Kidney glomerular epithelial cell (primary cell): ENCODE measurements at places on chromosomes 4 and X.

DNA sequence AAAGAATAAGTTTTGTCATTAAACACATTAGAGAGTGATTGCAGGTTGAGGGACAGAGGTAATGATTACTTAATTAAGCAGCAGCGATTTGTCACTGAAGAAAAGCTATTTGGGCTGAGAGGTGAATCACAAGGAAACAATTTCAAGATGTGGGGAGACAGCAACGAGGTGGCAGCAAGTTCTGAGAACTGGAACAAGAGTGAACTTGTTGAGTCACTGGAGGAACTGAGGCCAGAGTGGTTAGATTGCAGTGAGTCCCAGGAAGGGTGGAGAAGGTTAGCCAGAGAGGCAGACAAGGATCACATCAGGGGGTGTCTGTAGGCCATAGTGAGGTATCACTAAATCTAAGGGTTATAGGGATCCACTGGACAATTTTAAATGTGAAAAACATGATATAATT, 57.9 kb upstream of the TMPRSS11A start:
- peak; percentile 33 for DNase-seq

- no peak for DNase-seq
Measured at GRCh38 chrX:21905953-21906352, 34.6 kb upstream of the SMS start.

- DNase-seq, result no peak
Measured at GRCh38 chrX:124860736-124861135, 458.9 kb upstream of the TEX13C start.

DNA sequence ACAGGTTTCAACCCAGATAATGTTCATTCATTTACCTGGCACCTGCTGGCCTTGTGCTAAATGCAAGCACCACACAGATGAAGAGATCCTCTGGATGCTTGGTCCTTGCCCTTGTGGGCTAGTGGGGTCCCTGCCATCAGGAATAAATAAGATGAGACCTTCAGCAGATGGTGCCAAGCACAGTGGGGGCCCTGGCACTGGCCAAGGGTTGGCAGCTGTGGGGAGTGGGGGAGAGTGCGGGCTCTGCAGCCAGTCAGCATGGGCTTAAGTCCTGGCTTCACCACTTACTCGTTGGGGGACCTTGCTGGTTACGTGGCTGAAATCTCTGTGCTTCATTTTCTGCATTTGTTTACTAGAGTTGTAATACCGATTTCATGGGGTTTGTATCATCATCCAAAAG, 6.9 kb downstream of the LAP3 start:
- DNase-seq, result no peak

DNA sequence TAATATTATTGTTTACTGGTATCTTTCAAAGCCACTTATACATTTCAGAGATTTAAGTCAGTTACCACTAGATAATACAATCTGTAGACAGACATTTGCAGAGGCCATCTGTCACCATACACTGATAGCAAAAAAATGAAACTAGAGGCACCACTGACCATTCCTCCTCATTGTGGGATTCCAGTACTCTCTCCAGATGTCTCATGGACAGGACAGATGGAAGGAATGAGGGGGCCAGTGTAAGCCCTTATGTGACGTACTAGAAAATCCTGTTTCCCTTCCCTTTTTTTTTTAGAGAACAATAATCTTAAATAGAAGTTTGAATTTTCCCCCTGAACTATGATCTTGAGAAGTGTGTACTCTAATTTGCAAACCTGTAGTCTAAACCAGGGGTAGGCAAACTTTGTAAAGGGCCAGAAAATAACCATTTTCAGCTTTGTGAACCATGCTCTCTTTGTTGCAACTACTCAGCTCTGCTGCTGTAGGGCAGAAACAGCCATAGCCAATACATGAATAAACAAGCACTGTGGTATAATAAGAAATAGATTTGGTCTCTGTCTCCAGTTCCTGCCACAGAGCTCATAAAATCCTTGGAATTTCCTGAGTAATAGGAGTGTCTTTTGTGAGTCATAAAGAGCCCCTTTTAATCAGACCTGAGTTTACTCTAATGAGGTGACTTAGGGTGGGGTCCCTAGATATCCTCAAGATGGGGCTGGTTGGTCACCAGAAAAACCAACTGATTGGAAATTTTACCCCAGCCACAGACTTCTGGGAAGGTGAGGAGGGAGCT, 90.4 kb downstream of the MOSPD2 start:
- no peak for DNase-seq

DNA sequence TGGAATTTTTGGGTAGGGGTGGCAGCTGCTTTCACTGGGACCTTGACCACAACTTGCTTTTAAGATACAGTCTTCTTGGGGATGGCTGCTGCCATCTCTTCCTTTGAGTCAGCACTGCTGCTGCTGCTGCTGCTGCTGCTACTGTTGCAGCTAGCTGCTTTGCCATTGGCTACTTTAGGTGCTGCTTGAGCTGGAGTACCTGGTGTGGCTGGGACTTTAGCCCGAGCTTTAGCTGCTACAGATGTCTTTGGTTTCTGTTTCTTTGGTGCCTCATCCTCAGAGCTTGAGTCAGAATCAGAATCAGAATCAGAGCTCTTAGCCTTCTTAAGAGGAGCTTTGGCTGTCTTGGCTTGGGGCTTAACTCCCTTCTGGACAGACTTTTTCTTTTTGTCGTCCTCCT, 52.2 kb downstream of the FAM9B start:
- no peak for DNase-seq

DNA sequence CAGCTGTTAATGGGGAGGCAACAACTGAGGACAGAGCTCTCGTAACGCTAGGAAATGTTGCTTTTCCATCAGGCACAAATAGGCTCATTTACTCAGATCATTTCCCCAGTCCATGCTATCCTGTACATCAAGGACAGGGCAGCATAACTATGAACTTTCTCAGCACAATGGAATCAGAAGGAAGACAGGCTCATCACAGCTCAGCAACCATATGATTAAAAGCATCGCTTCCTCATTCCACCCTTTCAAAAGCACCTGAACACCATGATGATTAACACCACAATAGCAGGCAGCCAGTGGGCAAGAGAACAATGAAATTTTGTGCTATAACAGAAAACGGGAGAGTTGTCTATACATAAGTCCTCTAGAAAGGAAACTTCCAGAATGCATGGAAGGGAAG, 297.8 kb downstream of the ZNF674 start:
- no peak for DNase-seq

DNA sequence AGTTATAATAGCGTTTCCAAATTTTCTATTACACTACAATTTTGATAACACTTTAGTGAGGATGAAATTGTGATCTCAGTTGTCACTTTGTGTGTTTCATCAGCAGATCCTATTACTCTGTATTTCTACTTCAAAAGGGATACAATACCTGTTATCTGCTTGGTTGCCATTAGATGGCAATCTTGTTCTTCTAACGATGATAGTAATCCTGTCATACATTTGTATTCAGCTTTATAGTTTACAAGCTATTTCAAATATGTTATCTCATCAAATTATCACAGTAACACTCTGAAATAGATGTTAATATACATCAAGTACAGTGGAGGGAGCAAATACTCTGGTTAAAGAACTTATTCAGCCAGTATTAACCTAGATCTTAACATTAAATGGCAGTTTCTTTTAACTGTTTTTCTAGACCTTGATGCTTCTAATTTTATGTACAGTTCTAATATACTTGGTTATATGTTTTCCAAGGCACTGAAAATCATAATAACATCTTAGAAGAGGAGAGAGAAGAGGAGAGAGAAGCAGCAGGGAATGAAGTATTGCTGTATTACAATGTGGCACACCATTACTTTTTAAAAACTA, 292.0 kb downstream of the CCSER1 start:
- DNase-seq, result peak; percentile 73

GRCh38 chr4:186400676-186401075, 134.7 kb downstream of the F11 start:
- DNase-seq, result peak; percentile 14

DNA sequence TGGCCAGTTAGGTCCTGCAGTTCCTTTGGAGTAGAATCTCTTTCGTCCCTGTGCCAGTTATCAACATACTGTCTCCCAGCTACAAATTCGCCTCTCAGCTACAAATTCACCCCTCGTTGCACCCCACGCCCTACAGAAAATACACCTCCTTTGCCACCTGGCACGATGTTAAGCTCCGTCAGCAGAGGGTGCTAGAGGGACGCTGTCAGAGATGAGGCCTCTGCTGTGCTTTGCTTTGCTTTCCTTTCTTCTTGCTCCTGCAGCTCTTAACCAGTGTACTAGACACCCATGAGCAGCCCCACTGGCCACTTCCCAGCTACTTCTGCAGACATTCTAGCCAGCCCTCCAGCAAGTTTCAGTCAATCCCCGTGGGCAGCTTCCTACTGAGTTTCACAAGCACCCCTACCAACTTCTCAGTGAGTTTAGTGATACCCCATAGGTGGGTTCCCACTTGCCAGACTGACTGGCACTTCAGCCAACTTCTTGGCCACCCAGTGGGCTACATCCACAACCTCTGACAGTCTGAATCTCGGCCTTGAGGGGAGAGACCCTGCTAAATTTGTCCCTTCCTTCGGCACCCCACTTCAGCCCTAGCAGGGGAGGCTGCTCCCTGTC, 21.8 kb downstream of the HAUS3 start:
- peak; percentile 46 for DNase-seq

DNA sequence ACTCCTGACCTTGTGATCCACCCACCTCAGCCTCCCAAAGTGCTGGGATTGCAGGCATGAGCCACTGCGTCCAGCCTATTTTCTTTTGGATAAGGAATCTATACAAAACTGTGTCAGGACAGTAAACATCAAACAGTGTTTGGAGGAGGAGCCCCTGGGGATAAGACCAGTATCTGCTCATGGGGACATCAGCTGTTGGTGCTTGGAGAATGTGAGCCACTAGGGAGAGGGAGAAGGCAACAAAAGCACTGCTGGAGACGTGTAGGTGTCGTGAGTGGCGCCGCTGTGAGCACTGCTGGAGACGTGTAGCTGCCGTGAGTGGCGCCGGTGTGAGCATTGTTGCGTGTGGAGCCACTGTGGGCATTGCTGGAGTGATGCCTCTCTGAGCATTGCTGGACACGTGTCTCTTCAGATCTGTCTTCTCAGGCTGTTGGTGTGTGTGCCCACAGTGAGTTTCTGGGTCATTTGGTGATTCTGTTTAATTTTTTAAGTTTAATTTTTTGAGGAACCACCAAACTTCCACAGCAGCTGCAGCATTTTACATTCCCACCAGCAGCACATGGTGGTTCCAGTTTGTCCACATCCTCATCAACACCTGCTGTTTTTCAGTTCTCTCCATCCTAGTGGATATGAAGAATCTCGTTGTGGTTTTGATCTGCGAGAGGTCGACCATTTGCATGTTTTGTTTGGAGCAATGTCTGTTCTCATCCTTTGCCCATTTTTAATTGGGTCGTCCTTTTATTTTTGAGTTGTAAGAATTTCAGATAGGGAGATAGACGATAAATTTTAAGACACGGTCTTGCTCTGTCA, 19.0 kb downstream of the DGKQ start:
- no peak for DNase-seq

DNA sequence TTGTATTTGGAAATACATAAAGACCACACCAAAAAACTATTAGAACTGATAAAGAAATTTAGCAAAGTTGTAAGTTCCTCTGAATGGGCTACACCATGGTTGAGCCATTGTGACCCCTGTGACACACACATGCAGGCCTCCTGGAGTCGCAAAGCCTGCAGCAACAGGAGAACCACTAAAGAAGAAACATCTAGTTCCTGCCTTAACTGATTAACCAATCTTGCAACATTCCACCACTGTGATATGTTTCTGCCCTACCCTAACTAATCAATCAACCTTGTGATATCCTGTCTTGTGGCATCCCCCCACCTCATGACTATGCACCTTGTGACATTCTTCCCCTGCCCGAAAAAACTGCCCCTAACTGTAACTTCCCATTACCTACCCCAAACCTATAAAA, 401.8 kb downstream of the PRDM5 start:
- no peak for DNase-seq

DNA sequence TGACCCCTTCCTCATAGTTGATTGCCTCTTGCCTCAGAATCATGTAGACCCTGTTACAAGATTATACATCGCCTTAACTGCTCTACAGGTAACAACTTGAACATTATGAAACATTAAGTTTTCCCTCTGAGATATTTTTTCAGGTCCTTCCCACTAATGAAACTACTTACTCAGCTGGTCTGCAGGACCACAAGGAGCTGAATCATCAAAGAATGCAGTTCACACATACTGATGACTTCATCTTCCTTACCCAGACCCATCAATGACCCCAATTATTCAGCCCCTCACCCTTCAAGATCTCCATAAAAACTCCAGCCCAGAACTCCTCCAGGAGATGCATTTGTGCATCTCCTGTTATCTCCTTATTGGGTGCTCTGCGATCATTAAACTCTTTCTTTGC, 720.9 kb downstream of the RAPGEF2 start:
- no peak for DNase-seq

GRCh38 chr4:68617003-68617698, 41.0 kb upstream of the UGT2B17 start:
- no peak for DNase-seq

- no peak for DNase-seq
Measured at GRCh38 chrX:11585174-11585573, 80.5 kb downstream of the ARHGAP6 start.

GRCh38 chrX:130086447-130087206, 23.7 kb downstream of the ELF4 start:
- DNase-seq, result no peak

DNA sequence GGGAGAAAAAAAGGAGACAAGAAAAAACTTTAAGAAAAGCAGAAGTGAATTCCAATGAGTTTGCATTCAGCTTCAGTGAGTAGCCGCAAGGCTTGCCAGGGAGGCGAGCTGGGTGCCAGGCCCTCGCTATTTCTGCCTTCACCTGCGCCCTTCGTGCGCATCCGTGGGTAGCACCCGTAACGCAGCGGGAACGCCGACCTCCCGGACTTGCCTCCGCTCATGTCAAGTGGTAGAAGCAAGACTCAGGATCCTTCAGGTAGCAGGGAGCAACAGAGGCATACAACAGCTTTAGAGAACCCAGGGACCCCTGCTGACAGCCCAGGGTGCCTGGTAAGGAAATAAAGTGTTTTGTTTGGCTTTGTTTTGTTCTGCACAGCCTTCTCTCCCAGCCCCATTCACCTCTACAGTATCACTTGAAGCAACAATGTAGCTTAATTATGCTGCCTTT, 140.0 kb upstream of the BCOR start:
- DNase-seq, result no peak

DNA sequence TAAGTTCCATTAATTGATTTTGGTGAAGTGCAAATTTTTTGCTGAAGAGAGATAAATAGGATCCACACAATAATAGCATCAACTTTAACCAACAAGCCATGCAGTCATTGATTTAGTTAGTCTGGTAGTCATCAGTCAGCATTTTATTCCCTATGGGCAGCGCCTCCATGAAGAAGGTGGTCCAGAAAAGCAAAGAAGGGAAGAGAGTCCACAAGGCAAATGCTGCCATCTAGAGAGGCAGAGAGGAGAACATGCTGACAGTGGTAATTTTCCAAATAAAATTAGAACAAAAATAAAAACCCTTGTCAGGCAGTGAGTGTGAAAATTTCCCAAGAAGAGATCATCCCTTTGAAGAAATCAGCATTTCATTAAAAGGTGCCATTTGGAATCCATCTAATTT, 366.7 kb upstream of the FAM241A start:
- DNase-seq, result no peak

- DNase-seq, result no peak
Measured at GRCh38 chr4:3518941-3519340, 13.3 kb downstream of the LRPAP1 start.
